ENCODE measurements at places on chromosomes 3 and 15.

- no peak for DNase-seq
These were observed 122.5 kb downstream of the TJP1 start for GRCh38 chr15:29699791-29700190.

- DNase-seq: no peak
These were observed 17.2 kb downstream of the KLF13 start for GRCh38 chr15:31343831-31344230.

- no peak for DNase-seq
These were observed 13.1 kb upstream of the ETV5 start for GRCh38 chr3:186121968-186122367.

GRCh38 chr15:77060546-77060945 lies 10.4 kb downstream of the TSPAN3 start:
- DNase-seq: no peak

DNA sequence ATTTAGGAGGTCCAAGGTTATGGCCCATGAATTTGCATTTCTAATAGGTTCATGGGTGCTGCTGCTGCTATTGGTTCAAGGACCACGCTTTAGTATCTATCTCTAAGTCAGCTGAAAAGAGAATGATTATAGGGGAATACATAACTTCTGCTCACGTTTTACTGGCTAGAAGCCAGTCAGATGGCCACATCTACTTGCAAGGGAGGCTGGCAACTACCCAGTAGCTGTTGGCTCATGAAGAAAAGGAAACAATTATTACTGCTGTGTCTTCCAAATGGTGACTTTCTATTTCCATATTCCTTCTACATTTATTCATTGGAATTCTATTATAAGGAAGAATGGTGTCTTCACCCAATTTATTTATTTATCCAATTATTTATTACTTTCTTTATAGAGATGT lies 54.2 kb downstream of the SLC25A36 start:
- no peak for DNase-seq

DNA sequence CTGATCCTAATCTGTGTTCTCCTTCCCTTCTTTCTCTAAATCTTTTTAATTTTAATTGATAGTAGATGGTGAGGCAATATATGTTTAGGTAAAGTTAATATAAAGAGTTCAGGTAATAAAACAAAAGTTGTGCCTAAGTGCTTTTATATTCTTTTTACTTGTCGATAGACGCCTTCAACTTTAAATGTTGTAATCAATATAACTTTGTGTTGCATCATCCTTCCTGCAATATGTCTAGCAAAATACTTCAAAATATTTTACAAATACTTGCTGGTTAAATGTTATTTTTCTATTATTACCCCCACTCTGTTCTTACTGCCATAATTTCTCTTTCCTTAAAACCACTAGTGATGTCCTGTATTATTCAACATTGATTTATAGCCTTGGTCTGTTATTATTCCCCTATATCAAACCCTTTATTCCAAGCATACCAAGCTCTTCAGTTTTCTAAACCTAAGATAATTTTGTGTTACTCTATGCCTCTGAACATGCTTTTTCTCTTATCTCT lies 92.4 kb downstream of the NAALADL2 start:
- DNase-seq: no peak

GRCh38 chr3:137866001-137866400 lies 101.9 kb downstream of the SOX14 start:
- no peak for DNase-seq

DNA sequence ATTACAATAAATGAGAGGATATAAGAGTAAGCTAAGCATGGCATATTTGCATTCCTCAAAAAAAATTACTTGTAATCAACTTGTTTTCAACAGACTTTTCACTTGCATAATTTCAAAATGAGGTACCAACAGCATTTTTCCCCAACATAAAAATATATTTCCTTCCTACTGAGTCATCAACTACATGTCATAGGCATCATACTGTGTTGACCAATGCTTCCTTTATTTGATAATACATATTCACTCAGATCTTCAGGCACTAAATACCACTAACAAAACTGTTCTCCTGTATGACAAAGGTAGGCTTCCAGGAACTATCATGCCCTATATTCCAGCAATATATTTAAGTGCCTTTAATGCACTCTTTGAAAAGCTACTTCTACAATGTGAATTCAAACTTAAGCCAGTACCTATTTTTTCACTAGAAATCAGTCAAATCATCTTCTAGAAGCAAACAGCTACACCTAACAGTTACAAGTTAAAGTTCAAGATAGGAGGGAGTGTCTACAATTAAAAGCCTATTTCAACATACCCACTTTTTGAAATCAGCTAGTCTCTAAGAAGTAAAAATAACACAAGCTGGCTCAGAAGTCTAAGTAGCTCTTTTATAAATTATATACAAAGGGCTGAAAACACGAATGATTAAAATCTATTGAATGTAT lies 11.3 kb downstream of the ADAM10 start:
- no peak for DNase-seq

- DNase-seq: no peak
These were observed 111.4 kb downstream of the DLG1 start for GRCh38 chr3:197186887-197187588.

DNA sequence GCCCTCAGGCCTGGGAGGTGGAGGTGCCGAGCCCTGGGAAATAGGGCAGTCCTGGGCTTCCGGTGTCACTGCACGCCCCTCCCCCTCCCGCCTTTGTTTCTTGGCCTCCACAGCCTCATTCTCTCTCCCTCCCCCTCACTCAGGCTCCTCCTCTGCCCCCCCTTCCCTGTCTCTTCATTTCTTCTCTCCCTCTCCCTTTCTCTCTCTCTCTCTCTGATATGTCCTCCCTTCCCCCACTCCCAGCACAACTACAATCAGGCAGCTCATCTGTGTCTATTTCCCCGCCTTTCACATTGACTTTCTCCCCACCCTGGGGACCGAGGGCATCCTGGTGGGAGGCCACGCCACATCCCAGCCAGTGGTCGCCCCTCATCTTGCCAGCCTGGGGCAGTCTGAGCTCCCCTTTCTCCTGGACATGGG lies 40.2 kb downstream of the IDH2 start:
- peak; percentile 65 for DNase-seq

DNA sequence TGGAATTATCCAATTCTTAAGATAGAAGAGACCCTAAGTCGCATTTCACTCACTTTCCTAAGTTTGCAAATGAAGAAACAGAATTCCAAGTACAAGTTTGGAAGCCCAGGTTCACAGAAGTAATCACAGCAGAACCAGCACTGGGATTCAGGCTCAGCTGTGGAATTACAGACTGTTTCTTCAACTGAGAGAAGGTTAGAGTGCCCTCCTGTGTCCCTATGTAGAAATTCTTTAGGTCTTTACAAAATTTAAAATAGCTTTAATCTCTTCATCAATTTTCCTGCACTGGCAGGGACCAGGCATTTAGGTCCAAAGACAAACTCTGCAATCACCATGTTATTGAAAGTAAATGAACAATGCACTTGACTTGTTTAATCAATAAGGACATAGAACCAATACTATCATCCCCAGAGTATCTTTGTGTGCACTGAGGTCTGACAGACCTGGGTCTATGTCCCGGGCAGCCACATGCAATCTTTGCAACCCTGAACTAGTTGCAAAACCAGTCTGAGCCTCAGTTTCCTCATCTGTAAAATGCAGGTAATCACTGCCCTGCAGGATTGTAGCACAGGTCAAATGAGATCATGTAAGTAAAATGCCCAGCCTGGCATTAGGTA lies 96.3 kb upstream of the ZBED2 start:
- DNase-seq: no peak

GRCh38 chr15:91268510-91268909 lies 168.5 kb downstream of the SV2B start:
- DNase-seq: no peak

GRCh38 chr15:96746665-96747064 lies 416.2 kb downstream of the NR2F2 start:
- DNase-seq: no peak

DNA sequence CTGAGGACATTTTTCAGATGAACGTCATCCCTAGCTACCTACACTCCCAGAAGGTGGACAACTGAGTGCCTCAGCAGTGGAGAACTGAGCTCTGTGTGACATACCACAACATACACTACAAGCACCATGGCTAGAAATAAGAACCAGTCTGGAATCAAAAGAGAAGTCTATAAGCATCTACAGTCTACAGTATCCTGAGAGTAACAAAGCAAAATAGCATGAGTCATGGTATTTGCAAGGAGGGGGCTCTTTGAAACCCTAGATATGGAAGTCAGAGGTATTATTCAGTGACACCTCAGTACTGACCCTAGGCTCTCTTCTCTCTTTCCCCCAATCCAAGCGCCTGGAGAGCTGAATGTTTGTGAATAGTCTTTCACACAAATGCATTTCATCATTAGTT lies 87.5 kb downstream of the TNIK start:
- no peak for DNase-seq

DNA sequence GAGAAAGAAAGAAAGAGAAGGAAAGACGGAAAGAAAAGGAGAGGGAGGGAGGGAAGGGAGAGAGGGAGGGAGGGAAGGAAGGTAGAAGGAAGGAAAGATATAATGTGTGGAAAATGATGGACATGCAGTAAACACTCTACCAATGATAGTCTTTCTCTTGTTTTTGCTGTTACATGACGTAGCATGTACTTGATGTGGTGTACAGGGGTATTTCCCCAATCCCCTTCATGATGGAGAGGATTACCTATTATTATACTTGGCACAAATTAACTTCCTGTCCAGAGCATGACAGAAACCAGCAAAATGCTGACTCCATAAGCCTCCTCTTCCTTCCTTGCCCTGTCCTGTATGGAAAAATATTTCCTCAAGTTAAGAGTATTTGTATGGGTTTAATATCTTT lies 124.4 kb downstream of the B3GALNT1 start:
- DNase-seq: no peak

GRCh38 chr3:53139906-53140846 lies 9.9 kb upstream of the RFT1 start:
- no peak for DNase-seq

DNA sequence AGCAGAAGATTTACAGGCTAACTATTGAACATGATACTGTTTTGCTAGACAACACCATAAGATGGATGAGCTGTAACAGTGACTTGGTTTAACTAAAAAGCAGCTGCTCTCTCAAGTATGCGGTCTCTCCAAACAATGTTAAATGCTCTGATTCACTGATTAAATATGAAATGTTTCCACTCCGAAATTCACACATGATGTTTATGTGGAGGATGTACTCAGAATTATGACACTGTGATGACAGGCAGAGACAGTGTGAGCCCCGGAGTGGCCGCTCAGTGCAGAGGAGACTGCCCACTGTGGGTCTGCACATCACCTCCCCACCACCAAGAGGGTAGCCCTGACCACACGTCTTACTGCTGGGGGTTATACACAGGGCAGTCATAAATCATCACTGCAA lies 83.9 kb upstream of the MEX3B start:
- no peak for DNase-seq

GRCh38 chr3:14209581-14210289 lies 31.1 kb downstream of the LSM3 start:
- no peak for DNase-seq

DNA sequence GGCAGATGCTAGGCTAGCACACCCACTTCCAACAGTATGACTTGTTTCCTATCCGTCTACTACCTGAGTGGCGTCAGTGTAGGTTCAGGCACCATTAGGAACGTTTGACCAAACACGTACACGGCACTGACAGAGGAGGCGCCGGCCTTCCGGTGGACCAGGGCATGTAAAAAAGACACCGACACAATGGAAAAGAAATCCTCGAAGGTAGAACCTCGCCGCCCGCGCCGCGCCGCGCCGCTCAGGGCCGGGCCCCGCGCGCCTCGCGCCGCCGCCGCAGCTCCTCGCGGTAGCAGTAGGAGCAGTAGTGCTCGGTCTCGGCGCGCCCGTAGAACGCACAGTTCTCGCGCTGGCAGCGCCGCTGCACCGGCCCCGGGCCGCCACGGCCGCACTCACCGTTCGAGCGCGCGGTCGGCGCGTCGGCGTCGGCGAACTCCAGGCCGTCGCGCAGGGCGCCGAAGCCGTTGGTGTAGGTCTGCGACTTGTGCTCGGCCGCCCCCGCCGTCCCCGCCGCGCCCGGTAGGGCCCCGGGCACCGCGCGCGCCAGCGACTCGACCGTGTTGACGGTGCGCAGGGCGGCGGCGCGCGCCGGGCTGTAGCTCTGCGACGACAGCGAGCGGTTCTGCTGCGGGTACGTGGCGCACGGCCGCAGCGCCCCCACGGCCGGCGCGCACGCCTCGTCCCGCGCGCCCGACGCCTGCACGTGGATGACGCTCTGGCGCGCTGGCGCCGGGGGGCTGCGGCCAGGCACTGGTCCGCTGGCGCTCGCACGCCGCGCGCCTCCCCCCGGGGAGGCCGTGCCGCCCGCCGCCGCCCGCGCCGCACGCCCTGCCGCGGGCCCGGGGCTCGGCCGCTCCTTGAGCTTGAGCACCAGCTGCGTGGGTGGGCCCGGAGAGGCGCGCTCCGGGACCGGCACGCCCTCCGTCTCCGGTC lies 156.7 kb downstream of the KLF13 start:
- DNase-seq: peak; percentile 58

DNA sequence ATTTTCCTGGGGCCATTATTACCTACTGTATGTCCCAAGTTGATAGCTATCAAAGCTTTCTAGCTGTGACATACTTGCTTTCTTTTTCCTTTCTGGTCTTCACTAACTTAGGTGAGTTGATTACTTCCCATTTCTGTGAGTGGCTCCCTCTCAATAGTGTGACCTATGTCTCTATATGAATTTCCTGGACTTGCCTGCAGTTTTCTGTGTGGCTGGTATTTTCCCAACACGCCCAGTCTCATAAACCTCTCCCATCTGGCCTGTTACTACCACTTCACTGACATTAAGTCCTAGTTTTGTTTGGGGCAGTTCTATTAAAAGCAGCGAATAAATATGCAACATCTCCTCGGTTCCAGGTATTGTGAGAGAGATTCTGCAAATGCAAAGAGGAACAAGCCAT lies 671.2 kb downstream of the SI start:
- no peak for DNase-seq

- no peak for DNase-seq
These were observed at the start of gene ATP13A5 for GRCh38 chr3:193378706-193379105. ATP13A5 (minus strand) TSS chr3:193378753; CDS start chr3:193378725, 28 bp downstream.

GRCh38 chr3:54845551-54845950 lies 82.3 kb downstream of the LRTM1 start:
- DNase-seq: no peak

GRCh38 chr3:38471260-38471857 lies 17.7 kb downstream of the ACVR2B start:
- DNase-seq: no peak
